ENCODE measurements at places on chromosomes 7 and 10.

GRCh38 chr10:6204341-6205191, 1.8 kb downstream of the PFKFB3 start:
- peak; percentile 85 for DNase-seq

- DNase-seq = no peak
These were observed 63.1 kb downstream of the PRR15 start for GRCh38 chr7:29626730-29627129.

DNA sequence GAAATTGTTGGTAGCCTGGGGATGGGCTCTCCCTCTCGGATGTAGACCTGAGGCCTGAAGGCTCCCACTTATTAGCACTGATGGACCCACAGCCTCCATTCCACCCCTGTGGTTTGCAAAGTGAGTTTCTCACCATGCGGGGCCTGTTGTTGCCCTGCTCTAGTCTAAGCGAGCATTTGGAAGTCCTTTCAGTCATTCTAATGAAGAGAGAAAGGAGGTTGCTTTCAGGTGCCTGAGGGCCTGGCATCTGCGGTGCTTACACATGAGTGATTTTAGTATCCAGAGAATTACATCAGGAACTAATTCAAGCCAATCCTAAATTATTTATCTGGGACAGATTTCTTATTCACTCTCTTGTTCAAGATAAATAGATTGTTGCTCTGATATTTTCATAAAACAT, 61.6 kb downstream of the NAMPT start:
- no peak for DNase-seq

- DNase-seq = peak; percentile 21
These were observed 27.0 kb downstream of the JMJD1C start for GRCh38 chr10:63438506-63439498.

- no peak for DNase-seq
These were observed 48.6 kb upstream of the ITPRID1 start for GRCh38 chr7:31465285-31465684.

DNA sequence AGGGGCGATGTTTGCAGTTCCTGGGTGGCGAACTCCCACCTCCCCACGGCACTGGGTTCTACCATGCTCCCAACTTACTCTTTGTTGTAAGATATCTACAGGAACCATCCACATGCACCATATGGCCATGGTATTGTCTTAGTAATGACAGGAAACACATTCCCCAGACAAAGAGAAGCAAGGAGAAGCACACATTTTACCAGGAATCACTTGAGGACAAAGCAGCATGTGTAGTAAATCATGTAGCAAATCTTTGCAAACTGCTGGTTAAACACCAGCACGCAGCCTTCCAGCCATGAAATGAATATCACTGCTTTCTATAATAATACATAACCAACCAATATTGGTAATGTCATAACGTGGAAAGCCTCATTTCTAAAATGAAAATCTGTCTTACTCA, 101.2 kb downstream of the NRP1 start:
- no peak for DNase-seq

DNA sequence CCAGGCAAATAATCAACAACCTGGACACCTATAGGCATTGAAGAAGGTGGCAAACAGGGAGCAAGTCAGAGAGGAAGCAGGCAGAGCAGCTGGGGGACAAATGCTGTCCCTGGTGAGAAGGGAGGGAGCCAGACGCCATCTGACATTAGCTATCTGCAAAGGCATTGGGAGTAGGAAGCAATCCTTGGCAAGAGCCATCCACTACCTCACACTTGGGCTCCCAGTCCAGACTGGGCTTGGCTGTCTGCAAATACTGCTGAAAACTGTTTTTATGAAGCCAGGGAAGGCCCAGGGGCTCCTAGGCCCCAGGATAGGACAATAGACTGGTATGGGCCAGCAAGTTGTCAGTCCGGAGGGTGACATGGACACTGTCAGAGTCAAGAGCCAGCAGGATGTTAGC, 132.5 kb downstream of the SORBS1 start:
- DNase-seq = no peak

DNA sequence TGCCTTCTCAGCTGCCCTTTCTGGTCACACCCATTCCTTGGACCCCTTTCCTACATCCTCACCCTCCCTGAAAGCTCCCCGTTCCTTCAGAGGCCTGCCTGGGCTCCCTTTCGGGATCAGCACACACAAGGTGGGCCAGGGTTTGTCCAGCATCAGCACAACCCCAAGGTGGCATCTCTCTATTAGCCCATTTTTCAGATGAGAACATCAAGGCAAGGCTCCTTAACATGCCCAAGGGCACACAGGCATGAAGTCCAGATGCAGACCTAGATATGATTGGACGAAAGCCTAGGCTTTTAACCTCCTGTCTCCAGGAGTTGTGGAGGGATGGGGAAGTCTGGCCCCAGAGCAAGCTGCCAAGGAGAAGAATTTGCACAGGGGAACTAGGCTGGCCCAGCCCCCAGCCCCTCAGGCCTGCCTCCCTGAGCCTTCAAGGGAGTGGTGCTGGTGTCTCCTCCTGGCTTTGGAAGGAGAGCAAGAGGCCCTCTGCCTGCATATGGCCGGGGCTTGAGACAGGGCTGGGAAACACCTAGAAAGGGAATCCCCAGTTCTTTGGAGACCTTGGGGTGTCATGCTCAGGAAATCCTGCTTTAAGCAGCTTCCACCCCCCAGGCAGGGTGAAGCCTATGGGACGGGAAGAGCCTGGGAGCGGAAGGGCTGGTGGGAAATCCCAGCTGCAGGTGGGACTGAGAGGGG, 9.0 kb upstream of the VSIR start:
- no peak for DNase-seq

- DNase-seq = no peak
These were observed 51.6 kb downstream of the HBP1 start for GRCh38 chr7:107220356-107220755.
